Skin of body (tissue), 3 donors: ENCODE measurements at places on chromosomes 6 and 20.

DNA sequence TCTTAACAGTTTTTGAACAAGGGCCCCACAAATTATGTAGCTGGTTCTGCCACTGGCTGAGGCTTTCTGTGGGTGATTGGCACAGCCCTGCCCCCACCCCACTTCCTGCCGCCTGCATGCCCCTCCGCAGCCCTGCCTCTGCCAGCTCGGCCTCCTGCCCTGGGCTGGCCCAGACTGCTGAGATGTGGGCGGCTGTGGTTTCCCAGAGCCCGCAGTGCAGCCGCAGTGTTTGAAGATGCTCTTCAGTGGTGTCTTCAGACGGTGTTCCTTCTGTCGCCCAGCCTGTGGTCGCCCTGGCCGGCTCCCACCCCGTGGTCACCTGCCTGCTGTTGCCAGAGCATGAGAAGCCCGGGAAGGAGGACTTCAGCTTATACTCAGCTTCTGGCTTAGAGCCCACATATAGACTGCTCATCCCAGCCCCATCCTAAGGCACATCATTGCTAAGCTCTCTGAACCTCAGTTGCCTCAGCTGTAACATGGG, 154.3 kb downstream of the VEGFA start:
- no peak for DNase-seq

DNA sequence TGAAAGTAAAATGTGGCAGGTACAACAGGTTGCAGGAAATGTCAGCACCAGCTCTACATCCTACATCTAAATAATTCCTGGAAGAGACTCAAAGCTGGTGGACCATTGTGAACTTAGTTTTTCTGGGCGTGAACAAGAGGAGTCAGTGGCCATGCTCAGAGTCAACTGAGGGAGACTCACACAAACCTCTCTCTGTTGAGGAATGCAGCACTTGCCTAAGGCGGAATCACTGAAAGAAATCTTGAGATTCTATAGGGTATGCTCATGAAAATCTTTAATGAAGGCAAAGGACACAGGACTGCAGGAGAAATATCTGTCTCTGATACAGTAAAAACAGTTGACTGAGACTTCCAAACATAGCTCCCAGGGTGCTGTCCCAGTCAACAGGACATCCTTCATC, 22.5 kb downstream of the SLC17A4 start:
- no peak for DNase-seq

- DNase-seq, result no peak
These were observed 172.1 kb upstream of the OLIG3 start for GRCh38 chr6:137666202-137666774.

GRCh38 chr6:6405031-6405430, 84.6 kb upstream of the F13A1 start:
- DNase-seq, result no peak

DNA sequence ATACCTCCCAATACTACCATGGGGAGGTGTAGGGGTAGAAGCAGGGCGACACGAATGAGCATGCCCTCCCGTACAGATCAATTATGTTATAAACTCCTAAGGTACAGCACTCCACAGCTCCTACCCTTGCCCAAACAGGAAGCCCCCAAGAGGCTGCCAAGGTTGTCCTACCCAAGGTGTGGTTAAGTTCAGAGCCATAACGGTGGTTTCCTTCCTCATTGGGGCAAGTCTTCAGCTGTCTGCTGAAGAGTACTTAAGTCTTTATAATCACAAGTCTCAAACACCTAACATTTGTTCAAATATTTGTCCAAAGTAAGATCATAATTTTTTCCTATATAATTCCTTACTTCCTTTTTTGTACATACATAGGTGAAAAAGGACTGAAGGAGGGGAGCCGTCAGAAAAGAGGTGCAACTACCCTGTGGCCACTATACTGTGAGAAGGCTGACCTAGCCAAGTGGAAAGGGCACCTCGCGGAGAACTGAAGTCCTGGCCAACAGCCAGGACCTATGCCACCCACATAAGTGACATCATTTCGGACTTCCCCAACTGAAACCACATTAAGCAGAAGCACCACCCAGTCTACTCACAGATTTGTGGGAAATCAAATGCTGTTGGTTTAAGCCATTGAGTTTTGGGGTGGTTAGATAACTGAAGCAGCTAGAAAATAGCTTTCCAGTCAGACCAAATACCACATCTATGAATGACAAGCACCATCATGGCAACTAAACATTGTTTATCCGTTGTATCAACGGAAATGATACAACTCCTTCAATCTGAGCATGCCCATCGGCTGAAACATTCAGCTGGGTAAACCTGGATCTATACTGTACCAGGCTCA, 2.9 kb upstream of the RAB22A start:
- DNase-seq, result no peak

DNA sequence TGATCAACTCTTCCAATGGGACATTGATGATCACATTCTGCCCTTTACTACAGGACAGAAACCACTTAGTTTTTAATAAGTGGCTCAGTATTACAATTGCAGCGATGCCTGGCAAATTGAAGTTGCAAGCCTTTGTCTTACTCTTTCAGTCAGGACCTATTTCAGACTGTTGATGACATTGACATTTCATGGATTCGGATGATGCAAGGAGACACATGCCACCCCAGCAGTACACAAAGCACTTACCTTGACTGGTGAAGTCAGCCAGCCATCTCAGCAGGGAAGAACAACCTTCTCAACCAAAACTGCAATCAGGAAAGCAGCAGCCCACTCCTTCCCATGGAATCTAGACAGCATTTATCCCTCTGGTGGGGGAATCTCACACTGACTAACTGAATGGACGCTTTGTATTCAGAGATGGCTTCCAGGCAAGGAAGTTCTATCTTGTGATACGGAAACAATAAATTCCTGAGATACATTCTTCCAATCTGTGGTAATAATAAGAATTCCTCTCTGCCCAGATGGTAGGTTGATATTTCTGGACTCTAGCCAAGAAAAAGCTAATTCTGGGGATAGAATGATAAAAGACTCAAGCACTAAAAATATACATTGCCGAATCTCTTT, 24.8 kb downstream of the NFYA start:
- DNase-seq, result peak; percentile 16
